ENCODE measurements at places on chromosomes 2 and 18. TPM values are rescaled to one million over a fixed set of nuclear protein-coding genes. Genes with fewer than 3 reads are reported as not detected.

GRCh38 chr18:37322492-37323035 is 243.0 kb downstream of the CELF4 start:
- peak; percentile 17 for DNase-seq

DNA sequence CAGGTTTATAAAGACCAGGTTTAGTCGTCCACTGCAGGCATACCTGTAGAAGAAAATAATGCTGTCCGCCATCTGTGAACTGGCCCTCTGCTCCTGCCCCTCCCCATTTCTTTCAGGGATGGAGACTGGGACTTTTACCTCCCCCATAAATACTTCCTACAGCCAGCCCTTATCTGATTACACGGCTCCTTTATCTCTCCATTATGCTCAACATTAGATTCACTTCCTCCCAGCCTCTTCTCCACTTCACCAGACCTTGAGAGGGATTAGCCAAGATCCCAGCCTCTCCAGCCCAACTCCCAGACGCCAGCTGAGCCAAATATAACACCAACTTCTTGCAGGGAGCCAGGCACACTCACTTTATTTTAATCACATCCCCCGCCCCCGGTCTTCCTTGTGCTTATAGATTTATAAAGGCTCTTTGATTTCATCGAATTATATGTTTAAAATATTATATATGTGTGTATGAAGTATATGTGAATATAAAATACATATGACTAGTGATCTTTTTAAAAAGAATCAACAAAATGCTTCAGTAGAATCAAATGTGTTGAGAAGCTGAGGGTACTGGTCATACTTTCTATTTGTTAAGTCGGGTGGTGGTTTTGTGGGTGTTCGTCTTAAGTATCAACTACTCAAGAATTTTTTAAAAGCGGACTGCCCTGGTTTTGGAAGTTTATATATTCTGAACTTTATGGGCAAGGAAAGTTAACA is 81.0 kb downstream of the SPRED2 start:
- DNase-seq = no peak

MAP2 gene
- total RNA-seq = 61.2 TPM

GRCh38 chr2:105183555-105184323 is 57.8 kb upstream of the GPR45 start:
- DNase-seq = no peak

GRCh38 chr2:195824478-195824877 is 167.5 kb downstream of the SLC39A10 start:
- no peak for DNase-seq

CPO gene
- not detected for total RNA-seq

MATN3 gene
- total RNA-seq = 3.4 TPM

DNA sequence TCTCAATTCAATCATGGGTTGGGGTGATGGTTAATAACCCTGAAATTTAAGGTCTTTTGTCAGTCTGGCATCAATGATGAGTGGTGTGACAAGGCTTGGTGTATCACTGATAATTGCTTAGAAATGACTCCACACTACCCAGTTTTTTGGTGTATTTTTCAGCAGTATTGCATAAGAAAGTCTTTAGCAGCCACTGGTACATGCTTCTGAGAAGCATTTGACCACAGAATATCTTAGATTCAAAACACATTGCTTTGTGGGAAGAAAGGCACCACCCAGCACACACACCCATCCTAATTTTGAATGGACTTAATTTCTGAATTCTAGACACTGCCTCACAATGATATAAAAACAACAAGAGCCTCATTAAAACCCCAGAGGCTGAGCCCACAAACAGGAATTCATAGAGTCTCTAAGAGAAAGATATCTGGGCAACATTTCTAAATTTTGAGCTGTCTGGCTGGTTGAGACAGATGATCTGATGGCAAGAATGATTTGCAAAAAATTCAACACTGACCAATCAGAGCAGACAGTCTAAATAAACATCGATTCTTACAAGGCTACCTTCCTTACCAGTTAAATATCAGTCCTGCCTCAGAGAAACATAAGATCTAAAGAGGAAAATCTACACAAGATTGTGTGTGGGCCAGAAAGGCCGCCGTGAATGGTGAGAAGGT is 114.7 kb upstream of the CYP1B1 start:
- no peak for DNase-seq

VAMP8 gene
- total RNA-seq = 35.8 TPM

DNA sequence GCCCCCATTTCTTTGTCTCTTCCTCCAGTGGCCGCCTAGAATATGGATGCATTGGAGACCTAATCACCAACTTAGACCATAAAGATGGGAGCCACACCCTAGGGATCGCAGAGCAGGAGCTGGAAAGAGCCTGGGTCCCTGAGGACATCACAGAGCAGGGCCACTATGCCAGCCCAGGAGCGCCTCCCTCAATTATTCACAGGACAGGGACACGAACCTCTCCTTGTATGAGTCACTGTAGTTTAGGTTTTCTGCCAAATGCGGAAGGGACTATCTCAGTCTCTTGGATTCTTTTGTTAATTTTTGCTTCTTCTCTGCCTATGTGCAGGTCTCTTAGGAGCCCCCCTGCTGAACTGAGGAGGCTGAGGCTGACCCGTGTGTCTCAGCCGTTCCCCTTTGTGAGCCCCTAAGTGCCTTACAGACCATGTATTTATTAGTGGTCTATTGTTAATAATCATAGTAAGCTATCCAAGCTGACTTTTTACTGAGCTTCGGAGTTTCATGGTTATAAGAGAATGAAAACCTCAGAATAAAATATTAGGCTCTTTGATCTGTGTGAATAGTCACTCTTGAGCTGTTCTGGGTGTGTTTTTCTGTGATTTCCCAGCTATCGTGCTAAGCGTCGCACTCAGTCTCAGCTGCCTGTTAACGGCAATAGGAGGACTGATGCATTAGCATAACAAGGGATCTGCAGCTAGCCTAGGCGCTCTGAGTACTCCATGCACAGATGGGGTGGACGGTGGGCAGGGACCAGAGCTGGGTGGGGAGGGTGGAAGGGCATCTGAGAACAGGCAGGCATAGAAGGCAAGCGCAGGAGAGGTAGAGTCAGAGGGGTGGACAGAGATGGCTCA is 12.7 kb upstream of the PTPN4 start:
- no peak for DNase-seq

GRCh38 chr2:109144271-109144670 is 15.3 kb downstream of the SH3RF3 start:
- DNase-seq = no peak

RESP18 gene
- not detected for total RNA-seq

GRCh38 chr2:68352651-68353391 is 12.3 kb upstream of the PLEK start:
- DNase-seq = no peak

DNA sequence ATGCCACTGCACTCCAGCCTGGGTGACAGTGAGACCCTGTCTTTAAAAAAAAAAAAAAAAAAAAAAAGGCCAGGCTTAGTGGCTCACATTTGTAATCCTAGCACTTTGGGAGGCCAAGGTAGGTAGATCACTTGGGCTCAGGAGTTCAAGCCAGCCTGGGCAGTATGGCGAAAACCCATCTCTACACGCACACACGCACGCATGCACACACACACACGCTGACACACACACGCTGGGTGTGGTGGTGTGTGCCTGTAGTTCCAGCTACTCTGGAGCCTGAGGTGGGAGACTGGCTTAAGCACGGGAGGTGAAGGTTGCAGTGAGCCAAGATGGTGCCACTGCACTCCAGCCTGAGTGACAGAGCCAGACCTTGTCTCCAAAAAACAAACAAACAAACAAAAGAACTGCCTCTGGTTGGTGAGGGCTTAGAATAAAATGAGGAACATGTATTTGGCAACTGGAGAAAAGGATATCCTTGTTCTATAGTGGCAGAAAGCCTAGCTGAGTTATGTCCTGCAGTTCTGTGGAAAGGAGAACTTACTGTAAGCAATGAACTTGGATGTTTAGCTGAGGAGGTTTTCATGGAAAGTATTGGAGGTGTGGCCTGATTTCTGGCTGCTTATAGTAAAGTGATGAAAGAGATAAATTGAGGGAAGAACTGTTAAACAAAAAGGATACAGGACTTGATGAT is 34.0 kb downstream of the HAT1 start:
- no peak for DNase-seq

CD28 gene
- total RNA-seq = not detected

GRCh38 chr18:78975292-78975691 is 4.3 kb upstream of the SALL3 start:
- DNase-seq = no peak

DNA sequence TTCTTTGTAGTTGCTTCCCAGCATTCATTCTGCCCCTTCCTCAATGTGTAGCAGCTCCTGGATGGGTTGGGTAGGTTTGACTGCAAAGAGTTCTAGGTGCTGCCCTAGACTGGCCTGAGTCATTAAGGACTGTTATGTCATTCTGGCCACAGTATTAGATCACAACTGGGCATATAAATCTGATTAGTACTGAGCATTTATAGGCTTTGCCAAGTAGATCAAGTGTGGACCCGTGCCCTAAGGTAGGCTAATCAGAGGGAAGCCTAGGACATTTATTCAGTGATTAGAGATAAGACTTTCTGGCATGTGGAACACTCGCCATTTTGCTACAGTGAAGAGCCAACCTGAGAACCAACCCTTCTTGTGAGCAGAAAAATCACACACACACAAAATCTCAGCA is 2.7 kb downstream of the KATNAL2 start:
- no peak for DNase-seq

- DNase-seq = peak; percentile 94
Observed at GRCh38 chr2:178829299-178829960, 22.2 kb upstream of the TTN start.

ADAM23 gene
- total RNA-seq = 38.5 TPM

SULT1C4 gene
- 28.2 TPM for total RNA-seq

DNA sequence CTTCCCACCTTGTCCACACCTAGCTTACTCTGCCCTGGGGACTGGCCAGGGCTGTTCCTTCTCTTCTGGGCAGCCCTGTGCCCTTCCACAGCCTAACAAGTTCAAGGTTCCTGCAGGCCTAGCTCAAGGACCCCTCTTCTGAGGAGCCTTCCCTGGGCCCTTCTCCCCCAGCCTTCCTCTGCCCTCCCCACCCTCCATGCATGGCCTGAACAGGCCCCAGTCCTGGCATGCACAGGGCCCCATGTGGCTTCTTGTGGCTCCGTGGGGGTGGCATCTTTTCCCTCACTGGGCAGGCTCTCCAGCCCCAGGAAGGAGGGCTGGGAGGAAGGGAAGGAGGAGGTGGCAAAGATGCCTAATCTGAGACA is 162.9 kb downstream of the CELF4 start:
- DNase-seq = no peak

CYP27C1 gene
- not detected for total RNA-seq

SPATA3 gene
- not detected for total RNA-seq

UGT1A1 gene
- not detected for total RNA-seq

ZBTB7C gene
- not detected for total RNA-seq

DNA sequence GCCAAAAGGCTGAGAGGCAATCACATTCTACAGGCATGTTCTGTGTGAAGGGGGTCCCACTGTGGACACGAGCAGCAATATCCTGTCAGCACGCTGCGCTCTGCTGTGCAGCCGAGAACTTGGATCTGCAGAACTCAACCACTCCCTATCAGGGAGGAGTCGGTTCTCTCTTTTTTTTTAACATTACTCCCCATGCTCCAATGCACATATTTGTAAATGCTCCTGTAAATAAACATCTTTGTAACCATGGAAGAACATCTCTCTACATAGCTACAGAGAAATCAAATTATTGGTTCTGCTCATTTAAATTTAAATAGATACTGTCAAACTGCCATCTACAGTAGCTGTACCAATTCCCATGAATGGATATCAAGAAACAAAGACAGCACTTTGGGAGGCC is 3.0 kb upstream of the ANKRD23 start:
- no peak for DNase-seq

- peak; percentile 52 for DNase-seq
Observed at GRCh38 chr18:7678801-7679200, 111.7 kb downstream of the PTPRM start.

TLX2 gene
- not detected for total RNA-seq

DNA sequence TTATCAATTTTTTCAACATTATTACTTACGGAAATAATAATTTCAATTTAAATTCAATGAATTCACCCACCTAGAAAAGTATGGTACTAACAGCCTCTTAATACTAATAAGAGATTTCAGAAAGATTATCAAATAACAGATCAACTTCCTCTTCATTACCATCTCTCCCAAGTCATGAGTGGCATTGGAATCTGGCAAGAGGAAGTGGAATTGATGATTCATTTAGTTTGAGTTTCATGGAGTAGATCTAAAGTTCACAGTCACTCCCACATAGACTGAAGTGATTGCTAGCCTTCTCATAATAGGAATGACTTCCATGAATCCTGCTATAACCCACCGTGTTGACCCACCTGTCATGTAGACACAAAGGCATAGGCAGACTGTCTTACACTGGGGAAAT is 77.7 kb upstream of the WDR75 start:
- peak; percentile 75 for DNase-seq

DNA sequence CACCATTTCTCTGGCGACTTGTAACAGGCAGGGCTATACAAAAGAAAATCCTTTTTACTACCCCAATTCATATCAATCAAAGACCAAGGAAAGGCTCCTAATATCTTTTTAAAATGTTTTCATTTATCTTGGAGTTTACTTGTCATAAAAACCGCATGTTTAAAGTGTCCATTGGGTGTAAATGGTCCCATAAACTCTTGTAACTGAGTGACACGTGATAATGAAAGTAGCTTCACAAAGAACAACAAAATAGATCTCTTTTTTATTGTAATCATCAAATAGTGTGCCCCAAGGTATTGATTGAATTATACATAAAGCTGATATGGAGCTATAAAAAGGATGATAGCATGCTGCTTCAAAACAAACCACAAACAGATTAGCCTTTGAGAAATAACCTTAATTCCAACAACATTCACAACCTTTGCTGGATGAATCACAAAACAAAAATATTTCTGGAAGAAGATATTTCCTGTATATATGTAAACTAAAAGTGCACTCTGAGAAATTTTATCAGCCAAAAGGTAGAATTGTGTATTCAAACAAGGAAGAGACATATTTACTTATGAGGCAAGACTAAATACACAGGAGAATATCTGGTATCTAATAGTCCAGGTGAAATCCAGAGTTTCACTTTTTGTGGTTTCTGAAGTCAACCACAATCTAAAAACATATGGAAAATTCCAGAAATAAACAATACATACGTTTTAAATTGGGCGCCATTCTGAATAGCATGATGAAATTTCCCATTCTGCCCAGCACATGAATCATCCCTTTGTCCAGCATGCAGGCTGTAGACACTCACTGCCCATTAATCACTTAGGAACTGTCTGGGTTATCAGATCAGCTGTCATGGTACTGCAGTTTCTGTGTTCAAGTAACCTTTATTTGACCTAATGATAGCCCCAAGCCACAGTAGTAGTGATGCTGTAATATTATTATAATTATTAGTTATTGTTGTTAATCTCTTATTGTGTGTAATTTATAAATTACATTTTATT is 237.5 kb downstream of the PIK3C3 start:
- DNase-seq = no peak

DNA sequence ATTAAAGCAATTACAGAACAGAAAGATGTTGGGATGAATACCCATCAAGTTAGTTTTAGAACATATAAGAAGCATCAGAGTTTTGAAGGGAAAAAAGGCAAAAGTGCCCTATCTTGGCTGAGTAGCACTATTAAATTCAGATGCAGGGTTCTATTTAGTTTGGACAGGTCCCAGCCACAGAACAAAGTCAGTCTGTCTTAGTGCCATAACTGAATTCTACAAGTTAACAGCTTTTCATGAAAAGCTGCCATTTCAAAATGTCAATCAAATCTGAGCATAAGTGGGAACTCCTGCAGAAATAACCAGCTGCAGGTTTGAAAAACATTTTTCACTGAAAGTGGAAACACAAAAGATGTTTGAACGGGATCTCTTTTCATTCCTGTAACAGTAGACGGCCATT is 160.4 kb downstream of the SRBD1 start:
- DNase-seq = no peak

- DNase-seq = no peak
Observed at GRCh38 chr18:26551695-26552081, 3.3 kb upstream of the KCTD1 start.
